ENCODE measurements at places on chromosomes 6 and 20.

GRCh38 chr6:28953585-28954258 is 29.9 kb upstream of the TRIM27 start:
- no peak for DNase-seq

DNA sequence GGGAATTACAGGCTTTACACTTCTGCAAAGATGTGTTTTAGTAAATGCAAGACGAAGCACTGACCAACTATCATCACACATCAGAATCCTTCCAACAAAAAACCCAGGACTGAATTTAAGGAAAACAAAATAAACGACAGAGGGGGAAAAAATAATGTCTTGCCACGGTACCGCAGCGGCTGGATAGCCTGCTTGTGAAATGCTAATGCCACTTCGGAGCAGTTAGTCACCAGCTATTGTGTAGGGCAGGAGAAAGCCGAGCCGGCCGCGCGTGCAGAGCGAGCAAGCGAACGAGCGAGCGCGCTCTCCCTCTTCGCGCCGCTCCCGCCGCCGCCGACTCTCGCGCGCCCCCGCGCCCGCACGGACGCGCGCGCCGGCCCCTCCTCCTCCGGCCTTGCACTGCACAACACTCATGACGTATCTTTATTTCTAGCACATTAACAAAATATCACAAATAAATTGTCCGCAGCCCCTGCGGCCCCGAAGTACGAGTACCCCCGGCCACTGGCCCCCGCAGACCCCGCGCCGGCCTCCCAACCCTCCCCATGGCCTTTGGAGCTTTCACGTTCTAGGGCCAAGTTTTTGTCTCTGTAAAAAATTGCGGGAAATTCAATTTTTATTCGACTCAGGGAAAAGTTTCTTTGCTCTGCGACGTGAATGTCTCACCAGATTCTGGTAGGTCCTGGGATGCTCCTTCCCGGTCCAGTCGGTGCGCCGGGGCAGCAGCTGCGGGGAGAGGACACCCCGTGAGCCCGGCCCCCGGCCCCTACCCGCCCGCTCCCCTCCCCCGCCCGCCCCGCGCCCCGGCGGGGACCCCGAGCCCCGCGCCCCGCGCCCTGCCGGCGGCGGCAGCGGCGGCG is 1.0 kb downstream of the PHIP start:
- DNase-seq = peak; percentile 89

DNA sequence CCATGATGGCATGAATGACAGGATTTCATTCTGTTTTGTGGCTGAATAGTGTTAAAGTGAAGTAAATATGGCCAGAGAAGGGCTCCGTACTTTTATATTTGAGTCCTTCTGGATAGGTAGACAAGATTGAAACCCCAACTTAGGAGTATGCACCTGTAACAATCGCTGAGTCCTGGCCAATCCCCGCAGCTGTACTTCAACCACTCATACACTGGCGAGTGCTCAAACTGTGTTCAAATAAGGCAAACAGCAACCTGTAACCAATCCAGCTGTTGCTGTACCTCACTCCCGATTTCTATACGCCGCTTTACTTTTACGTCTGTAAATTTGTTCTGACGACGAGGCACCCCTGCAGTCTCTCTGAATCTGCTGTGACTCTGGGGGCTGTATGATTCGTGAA is 6.7 kb downstream of the TTLL2 start:
- no peak for DNase-seq

- DNase-seq = no peak
Observed at GRCh38 chr20:8020314-8021079, 936 bp upstream of the TMX4 start.

- no peak for DNase-seq
Observed at GRCh38 chr6:162343198-162343935, 384.2 kb downstream of the PRKN start.

DNA sequence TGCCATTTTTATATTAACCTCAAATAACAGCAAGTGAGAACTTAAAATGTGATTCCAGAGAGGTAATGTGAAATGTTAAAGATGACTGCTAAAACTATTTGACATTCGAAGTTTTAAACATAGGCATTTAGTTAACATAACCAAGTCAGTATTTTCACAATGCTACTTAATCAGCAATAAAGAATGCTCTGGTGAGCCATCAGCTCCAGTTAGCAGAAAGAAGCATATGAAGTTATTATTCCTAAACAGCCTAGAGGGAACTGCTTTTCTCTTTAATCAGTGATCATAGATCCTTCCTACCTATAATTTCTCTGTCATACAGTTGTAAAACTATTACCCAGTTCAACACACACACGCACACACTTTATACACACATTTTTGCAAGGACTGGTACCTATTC is 60.1 kb downstream of the MMS22L start:
- DNase-seq = no peak

DNA sequence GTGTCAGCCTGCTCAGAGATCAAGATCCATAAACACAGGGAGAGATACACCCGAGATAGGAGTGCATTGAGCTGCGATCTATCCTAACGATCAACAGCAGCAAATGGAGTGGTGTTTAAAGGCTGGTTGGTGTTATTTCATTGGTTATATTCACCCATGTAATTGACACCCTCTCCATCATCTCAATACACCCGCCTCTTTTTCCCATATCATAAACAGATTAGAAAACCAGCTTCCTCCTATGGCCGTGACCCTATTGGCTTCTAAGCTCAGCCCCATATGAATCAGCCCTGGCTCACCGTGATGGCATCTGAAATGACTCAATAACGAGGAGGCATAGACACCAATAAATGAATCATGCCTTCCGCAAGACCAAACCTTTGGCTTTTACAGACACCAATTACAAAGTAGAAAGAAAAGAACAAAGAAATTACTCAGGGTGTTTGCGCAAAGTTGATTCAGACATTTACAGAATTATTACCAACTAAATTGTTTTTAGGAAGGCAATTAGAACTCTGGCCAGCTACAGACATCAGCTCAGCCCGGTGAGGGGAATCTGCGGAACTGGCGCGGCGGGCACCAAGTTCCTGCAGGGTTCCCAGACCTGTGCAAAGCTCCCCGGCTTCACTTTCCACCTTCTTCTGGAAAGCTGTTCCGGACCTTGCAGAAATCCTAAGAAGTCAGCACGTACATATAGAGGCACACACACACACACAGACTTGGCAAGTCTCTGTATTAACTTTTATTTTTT is 11.5 kb downstream of the PMEPA1 start:
- no peak for DNase-seq

DNA sequence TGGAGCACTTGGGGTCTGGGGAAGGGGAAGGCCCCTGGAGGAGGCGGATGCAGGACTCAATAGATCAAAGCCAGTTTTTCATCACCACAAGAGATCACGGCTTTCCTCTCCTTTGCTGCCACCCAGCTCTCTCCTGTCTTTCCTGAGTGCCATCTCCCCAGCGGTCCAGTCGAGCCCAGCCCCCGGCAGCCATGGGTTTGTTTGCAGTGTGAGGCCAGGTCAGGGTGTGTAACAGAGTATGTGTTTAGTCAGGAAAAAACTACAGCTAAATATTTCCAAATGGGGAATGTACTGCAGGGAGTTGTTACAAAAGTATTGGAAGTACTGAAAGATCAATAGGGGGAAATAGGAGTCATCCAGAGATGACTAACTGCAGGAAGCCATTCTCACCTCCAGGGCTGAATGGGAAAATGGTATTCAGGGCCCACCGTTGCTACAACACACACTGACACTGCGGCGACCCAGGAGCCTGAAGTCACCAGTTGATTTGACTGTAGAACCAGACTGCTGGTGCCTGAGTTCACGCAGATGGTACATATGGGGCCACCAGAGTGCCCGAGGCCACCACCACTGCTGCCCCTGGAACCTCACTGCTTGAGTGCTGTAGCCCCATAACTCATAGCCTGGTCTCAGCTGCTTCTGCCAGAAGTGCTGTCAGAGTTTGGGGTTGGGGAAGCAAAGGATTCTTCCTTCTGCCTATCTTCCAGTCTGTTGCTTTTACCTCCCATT is 23.6 kb upstream of the FANCE start:
- DNase-seq = no peak

GRCh38 chr6:20845592-20845991 is 311.3 kb downstream of the CDKAL1 start:
- no peak for DNase-seq

- DNase-seq = no peak
Observed at GRCh38 chr6:154086510-154086909, 47.5 kb downstream of the OPRM1 start.

- no peak for DNase-seq
Observed at GRCh38 chr6:111854683-111855082, 18.6 kb downstream of the FYN start.

DNA sequence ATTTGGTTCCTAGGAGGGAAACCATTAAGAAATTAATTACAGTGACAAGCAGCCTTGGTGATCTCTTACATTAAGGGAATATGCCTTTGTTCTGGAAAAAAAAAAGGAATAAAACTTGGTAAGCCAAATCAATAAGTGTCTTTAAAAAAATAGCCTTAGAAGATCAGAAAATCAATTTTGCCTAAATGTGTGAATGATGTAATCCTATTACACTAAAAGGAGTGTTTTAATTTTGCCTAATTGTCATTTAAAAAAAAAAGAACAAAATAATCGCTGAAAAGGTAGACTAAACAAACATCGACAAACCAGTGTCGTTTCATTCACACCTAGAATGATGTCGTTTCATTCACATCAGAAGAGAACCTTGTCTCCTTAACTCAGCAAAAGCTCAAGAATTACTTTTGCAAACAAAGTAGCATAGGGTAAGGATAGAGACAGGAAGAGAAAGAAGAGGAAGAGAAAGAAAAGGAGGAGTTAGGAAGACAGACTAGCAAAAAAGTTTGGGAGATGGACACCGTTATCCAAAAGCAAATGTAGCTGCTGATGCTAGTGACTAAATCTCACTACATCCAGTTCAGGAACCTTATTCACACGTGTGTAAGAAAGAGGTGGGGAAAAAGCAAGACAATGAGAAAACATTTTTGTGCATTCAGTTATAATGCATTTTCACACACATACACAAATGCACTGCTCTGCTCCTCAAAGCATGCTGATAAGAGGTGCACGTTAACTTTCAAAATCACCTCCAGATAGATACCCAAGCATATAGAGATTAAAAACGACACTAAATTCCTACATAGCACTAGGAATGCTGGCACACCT is 60.6 kb downstream of the HIVEP2 start:
- no peak for DNase-seq

DNA sequence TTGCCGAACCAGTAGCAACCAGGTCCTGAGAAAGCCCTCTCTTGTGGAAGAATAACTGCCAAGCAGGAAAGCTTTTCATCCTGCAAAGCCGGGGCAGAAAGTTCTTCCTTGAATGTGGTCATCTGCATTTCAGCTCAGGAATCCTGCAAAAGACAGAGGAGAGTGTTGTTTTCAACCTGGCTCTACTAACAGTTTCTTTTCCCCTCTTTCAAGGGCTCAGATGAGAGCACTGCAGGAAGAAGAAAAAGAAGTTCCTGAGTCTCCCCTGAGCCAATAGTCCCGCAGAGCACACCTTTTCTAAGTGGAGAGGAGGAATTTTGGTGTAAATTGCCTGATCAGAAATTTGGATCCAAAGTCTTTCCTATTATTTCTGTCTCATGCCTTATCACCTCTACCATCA is 10.7 kb downstream of the HLA-DRB1 start:
- no peak for DNase-seq

DNA sequence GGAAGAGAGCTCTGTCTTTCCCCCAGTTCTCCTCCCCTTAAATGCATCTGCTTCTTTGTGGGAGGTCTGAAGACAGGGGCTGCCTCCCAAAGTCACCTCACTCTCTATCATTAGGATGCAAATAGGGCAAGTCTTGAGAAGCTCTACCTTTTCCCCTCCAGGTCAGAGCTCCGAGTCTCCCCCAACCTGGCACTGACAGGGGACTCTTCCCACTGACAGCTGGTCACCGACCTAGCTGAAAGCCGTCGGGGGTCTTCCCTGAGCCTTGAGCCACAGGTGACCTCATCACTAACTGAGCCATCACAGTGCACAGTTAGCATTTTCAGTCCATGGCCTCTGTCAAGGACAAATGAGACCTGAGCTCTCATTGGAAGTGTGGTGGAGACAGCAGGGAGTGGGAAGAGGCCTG is 386.7 kb downstream of the HACE1 start:
- no peak for DNase-seq

DNA sequence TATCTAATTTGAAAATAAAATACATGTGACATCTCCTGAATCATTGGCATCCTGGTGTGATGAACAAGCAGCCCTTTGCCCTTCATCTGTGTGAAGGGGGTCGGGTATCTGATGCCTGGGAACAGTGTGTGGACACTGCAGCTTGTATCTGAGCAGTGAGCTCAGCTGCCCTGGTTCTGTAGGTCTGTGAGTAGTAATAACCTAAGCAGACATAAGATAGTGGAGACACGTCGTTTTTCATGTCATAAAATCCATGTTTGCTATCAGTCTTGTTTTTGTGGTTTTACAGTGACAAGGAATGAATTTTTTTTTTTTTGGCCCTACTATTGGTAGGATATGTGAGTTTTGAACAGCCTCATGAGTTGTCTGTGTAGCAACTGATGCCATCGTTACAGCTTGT is 133.0 kb downstream of the JARID2 start:
- no peak for DNase-seq

GRCh38 chr20:57106030-57106682 is 160.3 kb downstream of the BMP7 start:
- no peak for DNase-seq

- no peak for DNase-seq
Observed at GRCh38 chr6:97813889-97814567, 531.0 kb upstream of the MMS22L start.

DNA sequence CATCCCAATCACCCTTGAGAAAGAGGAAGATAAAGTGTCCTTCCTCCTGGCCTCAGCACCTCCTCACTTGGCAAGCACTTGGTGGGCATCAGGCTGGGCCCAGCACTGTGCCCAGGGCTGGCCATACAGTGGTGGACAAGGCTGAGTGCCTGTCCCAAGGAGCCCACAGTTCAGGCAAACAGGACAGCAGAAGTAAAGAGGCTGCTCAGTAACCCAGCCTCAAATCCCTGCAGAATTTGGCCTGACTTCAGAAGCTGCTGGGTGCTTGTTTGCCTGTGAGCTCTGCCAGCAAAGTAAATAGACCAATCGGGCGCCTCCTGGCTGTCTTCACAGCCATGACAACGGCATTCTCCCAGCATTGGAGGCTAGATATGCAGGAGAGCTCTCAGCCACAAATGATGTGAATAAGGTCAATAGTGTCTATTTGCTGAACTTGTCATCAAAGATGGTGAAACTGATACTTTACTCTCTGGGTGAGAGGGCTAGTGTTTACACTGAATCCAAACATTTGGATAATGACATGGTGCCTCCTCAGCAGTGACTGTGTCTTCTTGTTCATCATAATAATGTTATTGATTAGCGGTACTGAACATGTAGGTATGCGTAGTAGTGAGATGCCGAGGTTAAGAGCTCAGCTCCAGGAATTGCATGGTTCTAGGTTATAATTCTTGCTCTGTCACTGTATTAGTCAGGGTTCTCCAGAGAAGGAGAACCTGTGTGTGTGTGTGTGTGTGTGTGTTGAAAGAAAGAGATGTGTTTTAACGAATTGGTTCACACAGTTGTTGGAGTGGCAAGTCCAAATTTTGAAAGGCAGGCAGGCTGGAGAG is 36.9 kb upstream of the FANCE start:
- DNase-seq = peak; percentile 80

Data from right lung (tissue), 10 donors.